ENCODE measurements at places on chromosomes 2 and 18.

DNA sequence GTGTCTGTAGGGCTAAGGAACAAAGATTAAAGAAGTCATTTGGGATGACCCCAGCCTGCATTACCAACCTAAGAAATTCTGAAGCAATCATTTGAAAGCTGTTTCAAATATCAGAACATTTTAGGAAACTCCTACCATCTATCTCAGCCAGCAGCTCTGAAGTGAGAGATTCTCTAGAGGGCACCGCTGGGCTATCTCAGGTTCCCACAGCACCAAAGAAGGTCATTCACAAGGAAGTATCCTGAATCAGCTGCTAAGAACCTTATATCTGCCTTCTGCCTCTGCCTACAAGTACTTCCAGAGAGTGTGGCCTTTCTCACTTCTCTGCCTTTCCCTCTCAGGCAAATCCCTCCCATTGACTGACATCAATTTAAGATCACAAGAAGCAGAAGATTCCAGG, 13.4 kb upstream of the EVA1A start:
- DNase-seq: no peak

DNA sequence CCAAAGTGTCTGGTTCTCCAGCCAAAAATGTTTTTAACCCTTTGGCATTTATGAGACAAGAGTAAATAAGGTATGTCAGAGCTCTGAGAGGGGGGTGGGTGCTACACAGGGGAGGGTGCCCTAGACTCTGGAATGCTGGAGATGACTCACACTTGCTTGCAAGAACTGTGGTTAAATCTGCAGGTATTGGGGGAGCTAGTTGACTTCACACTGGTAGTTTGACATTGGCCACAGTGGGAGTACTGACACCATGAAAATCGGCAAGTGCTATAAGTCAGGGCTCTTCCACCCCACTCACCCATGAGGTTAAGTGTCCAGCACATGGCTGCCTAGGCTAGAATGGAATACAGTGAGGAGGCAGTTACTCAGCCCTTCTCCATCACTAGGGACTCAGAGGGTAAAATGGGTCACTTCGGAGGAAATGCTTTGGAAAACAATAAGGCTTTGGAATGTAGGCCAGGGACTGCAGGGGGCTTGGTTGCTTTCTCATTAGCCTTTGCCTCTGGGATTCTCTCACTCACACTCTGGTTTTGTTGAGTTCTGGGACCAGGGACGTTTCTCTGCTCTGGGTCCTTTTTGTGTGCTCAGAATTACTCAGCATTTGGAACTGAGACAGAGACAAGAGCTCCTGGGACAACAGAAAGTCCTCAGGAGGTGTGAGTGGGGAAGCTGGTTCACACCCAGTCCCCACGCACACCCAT, 91.6 kb downstream of the ACKR3 start:
- DNase-seq: peak; percentile 70

- DNase-seq: no peak
Observed at GRCh38 chr2:233513953-233514655, 52.5 kb downstream of the USP40 start.

GRCh38 chr2:8644605-8645175, 37.2 kb upstream of the ID2 start:
- DNase-seq: no peak

DNA sequence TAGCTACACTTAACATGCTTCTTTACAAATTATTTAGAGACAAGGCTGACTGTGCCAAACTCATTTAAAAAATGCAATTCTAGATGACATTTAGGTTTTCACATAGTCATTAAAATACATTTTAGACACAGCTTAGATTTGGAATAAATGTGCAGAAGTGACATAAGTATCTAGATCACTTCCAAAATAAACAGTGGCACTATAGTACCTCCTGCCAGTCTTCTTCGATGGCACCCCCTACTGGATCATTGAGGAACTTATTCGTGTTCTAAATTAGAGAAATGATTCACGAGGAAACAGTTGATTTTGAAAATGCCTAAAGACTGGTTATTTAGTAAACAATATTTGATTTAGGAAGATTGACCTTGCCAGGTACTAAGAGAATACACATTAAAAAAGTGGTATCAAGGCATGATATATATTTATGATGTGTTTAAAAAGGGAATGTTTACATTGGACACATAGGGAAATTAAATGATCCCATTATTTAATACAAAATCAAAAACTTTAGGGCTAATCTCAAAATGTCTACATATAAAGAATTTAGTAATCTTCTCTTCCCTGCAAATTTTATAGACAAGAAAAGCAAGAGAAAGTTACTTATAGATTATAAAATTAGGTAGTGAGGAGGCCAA, 323.9 kb downstream of the XIRP2 start:
- DNase-seq: no peak
